Globus pallidus (tissue), 1 donor: ENCODE measurements at places on chromosomes 5 and 9.

GRCh38 chr5:5387777-5388176, 34.7 kb upstream of the ICE1 start:
- DNase-seq = no peak

GRCh38 chr5:56605231-56605630, 210.1 kb upstream of the MAP3K1 start:
- DNase-seq = no peak

- DNase-seq = peak; percentile 84
Observed at GRCh38 chr5:139708877-139709581, 60.9 kb downstream of the CXXC5 start.

DNA sequence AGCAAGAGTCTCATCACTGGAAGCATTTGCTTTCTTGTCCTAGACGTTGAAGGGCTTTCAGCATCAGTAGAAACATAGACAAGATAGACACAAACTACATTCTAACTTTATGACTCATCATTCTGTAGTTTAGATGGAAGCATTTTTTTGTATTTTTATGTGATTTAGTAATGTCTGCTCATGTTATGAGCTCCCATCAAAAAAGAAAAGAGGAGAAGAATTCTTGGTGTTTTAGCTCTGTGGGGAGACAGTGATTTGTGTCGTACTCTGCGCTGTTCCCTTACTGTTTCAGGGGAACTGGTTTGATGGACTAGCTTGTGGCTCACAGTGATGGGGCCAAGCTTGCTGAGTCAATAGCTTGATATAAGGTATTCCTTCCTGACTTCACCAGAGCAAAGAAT, 159.2 kb upstream of the WWC1 start:
- no peak for DNase-seq

- no peak for DNase-seq
Observed at GRCh38 chr5:5967944-5968343, 410.4 kb downstream of the MED10 start.

DNA sequence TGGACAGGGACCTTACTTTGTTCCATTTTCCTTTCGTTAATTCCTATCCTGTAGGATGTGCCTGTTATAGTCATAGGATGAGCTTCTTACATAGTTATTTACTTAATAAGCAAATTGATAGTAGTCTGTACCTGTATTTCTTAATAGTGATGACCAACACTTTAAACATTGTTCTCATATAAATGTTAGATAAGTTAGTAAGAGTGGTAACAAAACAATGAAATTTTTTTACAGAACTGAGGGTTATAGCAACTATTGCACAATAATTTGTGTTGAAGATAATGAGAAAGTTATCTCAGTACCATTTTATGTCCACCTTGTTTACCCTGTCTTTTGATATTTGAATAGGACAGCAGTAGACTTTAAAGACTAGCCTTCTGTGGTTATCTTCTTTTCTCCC, 162.9 kb upstream of the ELL2 start:
- DNase-seq = no peak

DNA sequence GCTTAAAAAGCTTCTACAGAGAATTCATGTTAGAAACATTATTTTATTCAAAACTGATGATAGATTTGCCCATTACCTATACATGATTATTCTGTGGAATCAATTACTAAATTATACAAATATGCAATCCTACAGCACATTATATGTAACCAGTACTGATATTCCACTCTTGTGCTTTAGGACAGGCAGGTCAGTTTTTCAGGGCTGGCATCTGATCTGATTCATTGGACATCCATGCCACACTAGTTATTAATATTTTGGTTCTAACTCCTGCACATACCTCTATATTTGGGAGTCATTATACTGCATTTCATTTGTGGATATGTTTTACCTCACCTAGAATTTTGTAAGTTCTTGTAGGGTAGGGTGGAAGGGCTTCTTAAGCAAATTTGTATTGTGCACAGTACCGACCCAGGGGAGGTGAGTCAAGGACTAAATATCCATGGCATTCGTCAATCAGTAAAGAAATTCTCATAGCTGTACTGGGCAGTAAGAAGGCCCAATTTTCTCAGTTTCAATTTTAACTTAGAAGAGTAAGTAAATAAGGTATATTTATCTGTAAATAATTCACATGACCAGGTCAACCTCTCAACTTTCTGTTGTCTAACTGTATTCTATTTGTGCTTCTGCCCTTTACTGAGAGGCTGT, 33.5 kb downstream of the ELOVL7 start:
- no peak for DNase-seq

- DNase-seq = no peak
Observed at GRCh38 chr5:95993266-95993665, 31.6 kb upstream of the ELL2 start.

- no peak for DNase-seq
Observed at GRCh38 chr9:14256588-14256987, 57.4 kb downstream of the NFIB start.

DNA sequence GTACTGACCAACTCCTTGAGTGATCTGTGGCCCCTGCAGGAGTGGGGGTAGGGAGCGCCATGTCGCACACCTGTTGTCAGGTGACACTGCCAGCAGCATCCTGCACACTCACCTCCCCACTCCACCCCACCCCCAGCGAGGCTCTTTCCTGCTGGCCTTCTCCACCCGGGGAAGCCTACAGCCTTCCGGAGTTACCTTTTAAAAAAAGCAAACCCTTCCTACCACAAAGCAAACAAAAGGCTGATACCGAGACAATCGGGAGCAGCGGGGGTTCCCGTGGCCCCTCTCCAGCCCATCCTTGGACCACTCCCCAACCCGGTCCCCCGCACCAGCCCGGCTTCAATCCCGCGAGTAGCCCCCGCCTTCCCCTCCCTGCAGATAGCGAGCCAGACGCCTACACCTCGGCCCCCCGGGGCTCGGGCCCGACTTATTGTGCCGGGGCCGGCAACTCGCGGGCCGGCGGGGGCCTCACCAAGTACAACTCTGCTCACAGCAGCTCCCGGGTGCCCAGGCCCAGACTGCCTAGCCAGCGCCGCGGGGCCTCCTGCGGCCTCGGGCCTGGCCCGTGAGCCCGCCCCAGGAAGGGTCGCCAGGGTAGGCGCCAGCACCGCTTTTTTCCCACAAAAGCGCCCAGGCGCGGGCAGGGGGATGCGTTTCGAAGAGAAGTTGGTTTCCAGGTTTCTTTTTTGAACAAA, 724 bp downstream of the MACROH2A1 start:
- no peak for DNase-seq

- DNase-seq = peak; percentile 41
Observed at GRCh38 chr5:154967421-154968024, 26.6 kb downstream of the MRPL22 start.

GRCh38 chr5:10874541-10874940, 113.5 kb upstream of the DAP start:
- DNase-seq = no peak

DNA sequence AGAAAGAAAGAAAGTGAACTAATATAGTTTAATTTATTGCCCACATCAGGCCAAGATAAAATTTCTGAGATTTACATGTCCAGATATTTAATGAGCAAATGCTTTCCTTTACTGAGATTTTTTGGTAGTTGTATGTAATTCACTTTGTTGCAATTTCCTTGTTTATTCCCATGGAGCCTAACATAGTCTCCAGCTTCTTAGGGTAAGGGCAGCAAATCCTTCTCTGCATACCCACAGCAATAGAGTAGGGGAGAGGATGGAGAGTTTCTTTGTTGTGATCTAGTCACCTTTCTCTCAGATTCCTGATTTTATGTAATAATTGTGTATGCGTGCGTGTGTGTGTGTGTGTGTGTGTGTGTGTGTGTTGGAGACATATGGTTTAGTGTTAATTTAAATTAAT, 51.6 kb upstream of the DPYSL3 start:
- no peak for DNase-seq

- no peak for DNase-seq
Observed at GRCh38 chr9:132797861-132798659, 80.0 kb downstream of the AK8 start.

- no peak for DNase-seq
Observed at GRCh38 chr9:34554211-34555001, 31.6 kb upstream of the ENHO start.

DNA sequence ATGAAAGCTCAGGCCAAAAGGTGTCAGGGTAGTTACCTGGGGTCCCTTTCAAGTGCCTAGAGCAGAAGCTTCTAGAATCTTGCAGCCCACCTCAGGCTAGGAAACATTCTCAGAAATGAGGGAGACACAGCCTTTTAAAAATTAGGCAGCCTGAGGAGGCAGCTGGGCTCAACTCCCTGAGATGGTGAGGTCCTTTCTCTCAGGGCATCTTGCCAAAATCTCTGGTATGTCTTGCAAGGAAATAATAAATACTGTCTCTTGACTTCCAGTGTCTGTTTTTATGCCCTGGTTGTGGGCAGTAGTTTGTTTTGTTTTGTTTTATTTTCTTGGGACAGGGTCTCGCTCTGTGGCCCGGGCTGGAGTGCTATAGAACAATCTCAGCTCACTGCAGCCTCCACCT, 100.9 kb upstream of the APC start:
- no peak for DNase-seq

- DNase-seq = no peak
Observed at GRCh38 chr9:125629446-125629845, 77.6 kb downstream of the MAPKAP1 start.

GRCh38 chr9:126702151-126703001, 88.6 kb downstream of the LMX1B start:
- DNase-seq = no peak

- no peak for DNase-seq
Observed at GRCh38 chr5:134006115-134006514, 1.3 kb upstream of the VDAC1 start.

DNA sequence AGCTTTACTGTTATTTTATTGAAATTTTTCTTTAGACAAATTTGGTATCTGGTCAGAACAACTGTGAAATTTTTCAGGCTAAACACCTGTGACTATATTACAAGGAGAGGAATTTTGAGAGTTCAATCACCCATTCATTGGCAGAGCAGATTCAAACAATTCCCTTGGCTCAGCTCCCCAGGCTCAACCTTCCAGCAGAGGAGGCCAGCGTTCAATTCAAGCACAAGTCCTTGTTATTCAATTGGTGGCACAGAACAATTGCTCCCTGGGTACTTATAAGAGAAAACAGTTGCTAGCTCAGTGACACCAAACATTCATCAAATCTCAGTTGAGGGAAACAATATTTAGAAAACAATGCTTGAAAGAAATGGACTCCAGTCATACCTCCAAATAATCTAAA, 83.3 kb downstream of the SUSD1 start:
- peak; percentile 57 for DNase-seq

DNA sequence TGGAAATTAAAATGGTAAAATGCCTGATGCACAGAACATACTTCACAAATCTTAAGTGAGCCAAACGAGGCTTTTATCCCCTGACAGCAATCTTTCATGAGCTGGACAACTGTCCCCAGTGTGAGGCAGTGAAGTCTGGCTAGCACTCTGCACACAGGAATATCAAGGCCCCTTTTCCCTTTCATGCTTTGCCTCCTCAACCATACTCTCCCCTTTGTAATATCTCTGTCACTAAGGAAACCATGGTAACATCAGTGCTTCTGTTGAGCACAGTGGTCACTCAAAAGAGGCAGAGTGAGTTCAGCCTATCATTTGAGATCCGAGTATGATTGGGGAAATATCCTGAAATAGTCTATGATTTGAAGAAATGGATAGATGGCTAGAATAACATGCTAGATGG, 318.3 kb downstream of the ENC1 start:
- DNase-seq = no peak

DNA sequence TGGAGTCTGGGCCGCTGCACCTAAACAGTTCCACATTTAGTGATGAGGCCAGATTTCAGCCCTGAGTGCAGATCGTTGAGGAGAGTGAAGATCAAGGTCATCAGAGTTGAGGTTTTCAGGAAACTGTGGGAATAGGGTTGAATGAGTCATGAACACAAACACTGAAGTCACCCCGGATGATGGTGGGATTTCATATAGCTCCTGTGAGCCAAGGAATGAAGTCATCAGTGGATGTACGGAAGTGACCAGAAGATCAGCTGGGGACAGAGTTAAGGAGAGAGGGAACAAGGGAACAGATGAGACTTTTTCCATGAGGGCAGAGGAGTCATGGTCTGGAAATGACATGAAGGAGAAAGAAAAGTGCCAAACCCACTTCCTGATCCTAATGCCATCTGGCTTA, 36.5 kb downstream of the PALM2AKAP2 start:
- DNase-seq = peak; percentile 12

DNA sequence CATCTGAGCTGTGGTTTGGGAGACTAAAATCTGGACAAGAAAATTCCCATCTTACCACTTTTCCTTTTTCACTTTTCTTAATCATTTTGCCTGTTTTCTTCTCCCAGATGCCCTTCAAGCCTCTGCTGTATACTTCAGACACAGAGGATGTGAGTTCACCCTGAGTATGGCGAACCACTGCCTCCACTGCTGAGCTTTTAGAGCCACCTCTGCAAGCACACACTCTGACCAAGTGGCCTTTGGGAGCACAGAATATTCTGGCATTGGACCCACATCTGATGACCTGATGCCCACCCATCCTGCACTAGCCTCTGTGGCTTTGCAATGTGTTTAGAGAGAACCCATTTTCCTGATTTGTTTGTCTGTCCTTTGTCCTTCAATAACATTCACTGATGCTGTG, 32.5 kb downstream of the TERT start:
- DNase-seq = no peak
